GM06990 (cell line): ENCODE measurements at places on chromosomes 2 and 18.
A peak's percentile ranks its signal among the peaks of the same experiment; 100 is the strongest.

DNA sequence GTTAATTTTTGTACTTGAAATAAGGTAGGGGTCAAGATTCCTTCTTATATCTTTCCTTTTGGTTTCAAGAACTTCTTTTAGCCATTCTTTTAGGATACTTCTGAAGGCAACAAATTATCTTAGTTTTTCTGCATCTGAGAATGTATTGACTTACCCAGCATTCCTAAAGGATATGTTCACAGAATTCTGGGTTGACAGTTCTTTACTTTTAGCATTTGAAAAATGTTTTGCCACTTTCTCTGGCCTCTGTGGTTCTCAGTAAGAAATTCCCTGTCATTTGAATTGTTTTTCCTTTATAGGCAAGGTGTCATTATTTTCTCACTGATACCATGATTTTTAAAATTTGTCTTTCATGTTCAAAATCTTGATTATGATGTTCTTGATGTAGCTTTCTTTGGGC is 162.4 kb downstream of the GALNT1 start:
- no peak for DNase-seq

GRCh38 chr2:60466161-60466702 is 87.2 kb downstream of the BCL11A start:
- no peak for DNase-seq

GRCh38 chr2:1777156-1777555 is 32.8 kb upstream of the PXDN start:
- no peak for DNase-seq

DNA sequence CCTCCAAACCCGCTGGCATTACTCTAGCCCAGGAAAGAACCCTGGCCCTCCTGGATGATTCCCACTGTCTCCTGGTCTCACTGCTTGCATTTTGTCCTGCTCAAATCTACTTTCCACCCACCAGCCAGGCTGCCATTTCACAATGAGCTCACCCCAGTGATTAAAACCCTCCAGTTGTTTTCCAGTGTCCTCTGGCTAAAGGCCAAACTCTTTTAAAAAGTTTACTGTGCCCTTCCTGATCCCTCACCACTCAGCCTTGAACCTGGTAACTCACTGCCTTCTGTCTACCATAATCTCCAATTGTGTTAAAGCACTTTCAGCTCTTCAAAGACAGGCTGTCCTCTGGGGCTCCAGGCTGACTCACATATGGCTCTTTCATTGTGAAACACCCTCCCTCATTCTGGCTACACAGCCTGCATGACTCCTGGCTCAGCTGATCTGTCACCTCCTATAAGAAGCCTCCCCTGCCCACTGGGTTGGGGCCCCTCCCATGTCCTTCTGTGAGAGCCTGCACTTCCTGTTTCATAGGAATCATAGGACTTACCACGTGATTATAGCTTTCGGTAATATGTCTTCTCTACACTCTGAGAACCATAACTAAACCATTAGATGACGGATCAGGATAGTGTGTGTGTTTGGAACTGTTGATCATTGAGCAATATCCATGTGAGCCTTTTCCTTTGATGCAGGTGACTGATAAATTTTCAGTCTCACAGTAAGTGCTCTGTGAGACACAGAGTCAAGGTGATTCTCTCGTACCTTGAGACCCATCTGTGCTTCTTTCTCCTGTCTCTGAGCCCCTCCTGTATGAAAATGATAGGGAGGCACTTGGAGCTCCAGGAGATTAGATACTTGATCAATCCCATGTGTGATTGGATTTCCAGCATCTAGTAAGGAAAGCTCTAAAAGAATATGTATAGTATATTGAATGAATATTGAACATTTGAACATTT is 590.8 kb upstream of the ID2 start:
- peak; percentile 15 for DNase-seq

- DNase-seq = no peak
Measured at GRCh38 chr2:135121016-135121657, 69.0 kb downstream of the RAB3GAP1 start.

GRCh38 chr18:8176554-8176953 is 432.7 kb upstream of the RAB12 start:
- no peak for DNase-seq

DNA sequence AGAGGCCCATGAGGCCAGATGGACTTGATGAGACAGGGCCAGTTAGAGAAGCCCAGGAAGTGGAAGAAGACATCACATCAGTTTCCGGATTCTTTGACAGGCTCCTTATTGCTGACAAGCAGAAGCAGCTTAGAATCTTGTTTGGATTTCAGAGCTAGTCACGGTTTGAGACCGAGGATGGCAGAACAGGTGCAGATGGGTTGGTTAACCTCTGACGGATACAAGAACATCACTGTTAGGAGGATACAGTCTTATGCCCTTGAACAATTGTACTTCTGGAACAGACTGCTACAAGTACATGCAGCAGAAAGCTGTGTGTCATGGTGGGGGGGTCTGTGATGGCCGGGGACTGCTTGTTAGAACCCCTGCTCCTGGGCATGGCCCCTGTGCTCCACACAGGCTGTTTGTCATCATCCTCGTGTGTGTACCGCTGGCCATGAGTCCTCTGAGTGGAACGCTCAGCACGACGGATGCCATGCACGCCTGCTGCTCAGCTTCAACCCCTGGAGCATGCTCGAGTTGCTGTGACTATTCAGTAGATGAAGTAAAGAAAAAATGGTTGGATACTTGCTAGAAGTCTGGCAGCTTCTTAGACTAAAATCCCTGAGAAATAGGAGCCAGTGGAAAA is 217.7 kb downstream of the SH3RF3 start:
- DNase-seq = no peak

GRCh38 chr2:27903649-27904404 is 13.3 kb downstream of the BABAM2 start:
- no peak for DNase-seq

DNA sequence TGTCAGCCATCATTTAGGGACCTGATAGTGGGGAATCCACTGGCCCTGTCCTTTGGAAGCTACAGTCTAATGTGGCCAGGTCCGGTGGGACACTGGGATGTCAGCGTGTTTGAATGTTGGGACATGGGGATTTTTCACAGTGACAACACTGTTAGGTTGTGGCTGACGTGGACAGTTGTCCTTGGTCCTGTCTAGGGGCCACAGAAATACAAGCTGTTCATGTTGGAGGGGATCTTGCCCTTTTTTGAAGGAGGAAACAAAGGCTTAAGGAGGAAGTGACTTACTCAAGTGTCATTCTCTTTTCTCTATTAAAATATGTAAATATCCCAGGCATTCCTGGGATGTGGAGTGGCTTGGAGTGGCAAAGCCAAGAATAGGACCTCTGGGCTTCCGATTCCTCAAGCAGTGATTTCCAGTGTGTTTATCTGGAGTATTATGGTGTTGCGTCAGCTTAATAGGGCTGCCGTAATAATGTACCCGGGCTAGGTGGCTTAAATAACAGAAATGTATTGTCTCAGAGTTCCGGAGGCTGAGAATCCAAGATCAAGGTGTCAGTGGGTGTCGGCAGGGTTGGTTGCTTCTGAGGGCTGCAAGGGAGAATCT is 8.5 kb downstream of the ACOXL start:
- no peak for DNase-seq

DNA sequence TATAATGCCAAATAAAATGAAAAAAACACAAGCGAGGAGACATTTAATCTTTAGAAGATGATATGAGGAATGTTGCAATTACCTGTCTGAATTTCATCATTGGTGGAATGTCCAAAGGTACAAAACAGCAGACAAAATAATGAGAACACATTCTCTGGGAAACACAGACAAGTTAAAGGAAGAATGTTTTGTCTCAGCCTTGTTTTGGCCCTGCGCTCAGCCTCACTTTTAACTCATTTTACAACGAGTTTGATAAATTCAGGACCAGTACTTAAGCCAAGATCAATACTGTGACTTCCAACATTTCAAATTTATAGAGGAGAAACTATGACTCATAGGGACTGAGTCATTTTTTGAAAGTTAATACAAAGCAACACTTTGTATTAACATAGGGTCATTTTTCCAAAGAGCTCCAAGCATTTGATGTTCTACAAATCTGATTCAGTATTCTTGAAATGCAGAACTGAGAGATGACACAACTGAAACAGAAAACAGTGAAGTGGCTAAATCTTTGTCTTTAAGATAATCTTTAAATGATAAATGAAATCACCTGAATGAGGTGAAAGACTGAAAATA is 833.2 kb upstream of the CHAC2 start:
- no peak for DNase-seq

GRCh38 chr2:142165790-142166189 is 35.0 kb upstream of the LRP1B start:
- no peak for DNase-seq

DNA sequence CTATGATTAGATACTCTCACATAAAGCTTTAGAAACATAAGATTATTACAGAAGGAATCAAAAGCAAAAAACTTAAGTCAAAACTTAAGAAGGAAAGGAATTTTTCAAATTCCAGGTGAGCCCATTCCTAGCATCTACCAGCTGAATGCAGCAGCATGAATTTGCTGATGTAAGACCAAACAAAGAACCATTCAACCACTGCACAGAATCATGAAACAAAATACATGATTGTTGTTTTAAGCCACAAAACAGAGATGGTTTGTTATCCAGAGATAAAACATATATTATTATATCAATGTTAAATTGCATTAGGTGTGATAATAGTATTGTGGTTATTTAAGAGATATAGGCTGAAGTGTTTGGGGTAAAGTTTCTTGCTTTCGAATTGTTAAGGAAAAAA is 29.0 kb downstream of the PIGN start:
- no peak for DNase-seq

DNA sequence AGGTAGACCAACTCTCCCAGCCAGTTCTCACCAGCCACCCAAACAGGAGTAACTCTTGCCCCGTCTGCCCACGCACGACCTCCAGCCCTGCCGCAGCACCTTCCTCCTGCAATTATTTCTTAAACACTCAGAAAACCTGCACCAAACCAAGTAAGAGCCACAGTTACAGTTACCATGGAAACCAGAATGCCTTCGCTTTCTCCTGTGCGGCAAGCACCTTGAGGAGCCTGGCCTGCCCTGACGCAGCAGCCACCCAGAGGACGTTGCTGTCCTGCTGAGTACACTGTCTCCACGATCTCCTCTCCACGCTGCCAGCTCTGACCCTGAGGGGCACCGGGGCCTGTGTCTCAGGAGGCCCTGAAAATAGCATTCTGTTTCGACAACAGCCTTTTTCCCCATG is 94.3 kb upstream of the SMIM21 start:
- no peak for DNase-seq
